Activated T-helper 1 cell treated with Interleukin-2 at 50 U/mL for 16 hours (primary cell): ENCODE measurements at places on chromosomes 7 and 10.

DNA sequence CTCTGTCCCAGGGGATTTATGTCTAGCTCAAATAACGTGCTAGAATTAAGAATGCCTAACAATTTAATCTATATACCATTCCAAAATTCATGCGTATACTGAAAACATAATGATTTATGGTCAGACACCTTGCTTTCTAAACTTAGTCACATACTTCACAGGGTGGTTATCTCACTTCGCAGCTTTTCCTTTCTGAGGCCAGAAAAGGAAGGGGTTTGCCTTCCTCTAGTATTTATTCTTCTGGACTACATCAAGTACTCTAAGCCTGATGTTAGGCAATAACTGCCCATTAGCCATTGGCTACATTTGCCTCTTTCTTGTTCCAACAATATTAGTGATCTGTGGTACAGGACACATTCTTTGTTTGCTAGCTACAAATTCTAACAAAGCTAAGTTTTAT is 72.6 kb upstream of the FHIP2A start:
- no peak for DNase-seq

DNA sequence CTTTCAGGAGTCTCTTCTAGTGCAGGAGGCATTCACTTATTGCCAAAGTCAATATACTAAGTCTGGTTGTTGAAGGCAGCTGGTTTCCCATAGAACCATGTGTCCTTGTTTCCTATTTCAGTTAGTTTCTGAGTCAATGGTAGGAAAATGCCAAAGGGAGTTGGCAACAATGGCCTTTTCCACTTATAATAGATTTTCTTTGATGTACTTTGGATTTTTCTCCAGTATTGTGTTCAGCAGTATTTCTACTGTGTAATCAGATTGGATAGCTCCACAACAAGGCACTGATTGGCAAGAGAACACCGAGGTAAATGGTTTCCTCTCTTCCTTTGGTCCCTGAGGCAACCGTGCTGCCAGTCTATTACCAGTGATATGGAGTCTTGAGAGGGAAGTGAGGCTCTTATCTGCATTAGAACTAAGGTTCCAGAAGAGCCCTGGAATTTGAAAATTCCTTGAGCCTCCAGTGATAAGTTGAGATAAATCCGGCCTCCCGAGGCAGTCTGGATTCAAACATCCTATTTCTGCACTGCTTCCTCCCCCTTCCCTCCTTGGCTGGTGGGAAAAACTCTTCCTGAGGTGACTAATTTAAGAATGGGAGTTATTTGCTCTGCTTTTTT is 7.9 kb upstream of the SEPTIN7 start:
- DNase-seq = no peak

DNA sequence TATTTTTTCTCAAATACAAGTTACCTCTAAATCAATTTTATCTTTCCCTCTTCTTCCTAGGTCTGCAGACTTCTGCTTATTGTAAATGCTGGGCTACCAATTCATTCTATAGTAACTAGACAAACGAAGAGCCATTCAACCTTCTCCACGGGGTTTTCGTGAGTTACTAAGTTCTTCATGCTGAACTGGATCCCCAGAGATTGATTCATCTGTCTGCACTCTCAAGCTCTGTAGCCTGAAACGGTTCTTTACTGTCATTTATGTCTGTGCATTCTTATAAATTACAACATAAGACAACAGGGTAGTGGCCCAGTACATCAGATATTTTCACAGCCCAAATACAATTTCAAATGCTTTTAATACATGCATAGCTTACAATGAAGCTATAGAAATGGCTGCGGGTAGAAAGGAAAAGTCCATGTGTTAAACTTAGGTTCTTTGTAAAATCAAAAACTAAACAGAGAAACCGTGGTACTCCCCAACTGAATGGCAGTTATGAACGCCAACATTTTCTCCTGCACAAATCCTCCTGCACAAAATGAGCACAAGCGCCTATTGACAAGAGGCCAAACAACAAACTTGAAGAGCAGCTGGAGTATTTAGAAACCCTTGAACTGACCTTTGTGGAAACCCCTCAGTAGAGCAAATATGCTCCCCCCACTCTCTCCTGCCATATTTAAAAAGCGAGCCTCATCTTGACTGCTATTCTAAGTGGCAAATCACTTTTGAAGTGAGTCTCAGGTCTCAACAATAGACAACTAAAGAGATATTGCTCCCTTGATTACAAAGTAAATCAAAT is 20.7 kb downstream of the LAMB1 start:
- no peak for DNase-seq

DNA sequence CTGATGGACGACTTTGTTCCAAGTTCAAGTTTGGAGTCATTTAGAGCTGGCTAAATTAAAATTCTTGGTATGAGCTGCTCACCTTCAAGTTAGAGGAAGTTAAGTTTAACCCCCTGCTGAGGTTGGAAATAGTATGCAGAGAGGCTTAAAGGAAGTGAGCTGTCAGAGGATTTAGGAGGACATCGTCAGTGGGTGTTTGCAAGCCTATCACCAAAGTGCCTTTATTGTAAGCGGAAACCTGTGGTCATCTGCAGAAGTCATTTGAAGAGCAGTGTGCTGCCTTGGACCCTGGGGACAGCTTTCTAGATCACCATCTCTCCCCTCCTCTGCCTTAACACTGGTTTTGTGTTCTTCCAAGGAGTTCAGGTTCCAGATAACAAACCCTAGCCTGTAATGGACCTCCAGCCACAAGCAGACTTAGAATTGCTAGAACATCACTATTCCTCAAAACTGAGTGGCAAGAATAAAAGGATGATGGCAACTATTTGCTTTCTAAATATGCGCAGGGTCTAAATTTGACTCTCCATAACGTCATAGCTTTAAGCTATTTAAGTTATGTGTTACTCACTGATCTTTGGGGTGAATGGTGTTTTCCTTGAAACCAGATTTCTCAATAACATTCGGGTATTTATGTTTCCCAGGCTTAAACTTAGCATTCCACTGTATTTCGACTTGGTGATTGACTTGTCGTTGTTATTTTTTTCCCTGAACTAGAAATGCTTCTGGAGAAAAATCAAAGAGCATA is 93.4 kb downstream of the SLC39A12 start:
- no peak for DNase-seq

- no peak for DNase-seq
Measured at GRCh38 chr10:122350893-122351292, 23.6 kb upstream of the PLEKHA1 start.

- DNase-seq = no peak
Measured at GRCh38 chr7:142375710-142376313, 118.0 kb upstream of the PRSS58 start.
